ENCODE measurements at places on chromosomes 12 and 14. TPM values are rescaled to one million over a fixed set of nuclear protein-coding genes. Genes with fewer than 3 reads are reported as not detected.

Gene STAB2
- total RNA-seq = 0.54 TPM

Gene KIF21A
- total RNA-seq = 6.6 TPM

GRCh38 chr12:46983959-46984841 lies 95.2 kb upstream of the PCED1B start:
- no peak for DNase-seq

DNA sequence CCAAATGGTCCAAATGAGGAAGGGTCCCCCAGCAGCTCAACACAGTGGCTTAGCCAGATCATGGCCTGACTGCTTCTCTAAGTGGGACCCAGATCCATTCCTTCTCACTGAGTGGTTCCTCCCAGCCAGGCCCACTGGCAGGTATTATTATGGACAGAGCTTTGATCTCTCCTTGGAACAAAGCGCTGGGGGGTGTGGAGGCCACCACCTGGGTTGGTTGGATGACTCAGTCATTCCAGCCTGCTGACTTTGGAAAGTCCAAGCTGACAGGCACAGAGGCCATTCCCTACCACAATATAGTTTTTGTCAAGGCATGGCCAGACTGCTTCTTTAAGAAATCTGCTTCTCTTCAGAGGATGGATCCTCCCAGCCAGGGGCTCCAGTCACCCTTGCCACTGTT lies 341.1 kb downstream of the BTG1 start:
- no peak for DNase-seq

All from upper lobe of left lung (tissue), 6 donors.